ENCODE measurements at places on chromosomes 12 and 14.
A peak's percentile ranks its signal among the peaks of the same experiment; 100 is the strongest.

DNA sequence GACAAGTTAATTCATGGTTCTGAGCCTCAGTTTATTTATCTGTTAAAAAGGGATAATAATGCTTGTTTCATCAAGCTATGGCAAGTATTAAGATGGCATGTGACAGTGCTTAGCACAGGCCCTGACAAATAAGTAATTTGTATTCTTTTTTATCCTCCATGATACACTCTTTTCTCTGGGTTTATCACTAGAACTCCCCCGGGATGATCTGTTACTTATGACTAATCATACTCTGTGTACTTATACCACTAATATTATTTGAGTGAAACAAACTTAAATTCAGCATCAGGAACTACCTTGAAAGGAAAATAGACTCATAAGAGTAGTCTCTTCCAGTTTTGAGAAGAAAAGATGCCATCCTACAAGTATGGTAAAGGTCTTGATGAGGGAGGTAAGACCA lies 283.8 kb downstream of the PAWR start:
- DNase-seq = no peak

DNA sequence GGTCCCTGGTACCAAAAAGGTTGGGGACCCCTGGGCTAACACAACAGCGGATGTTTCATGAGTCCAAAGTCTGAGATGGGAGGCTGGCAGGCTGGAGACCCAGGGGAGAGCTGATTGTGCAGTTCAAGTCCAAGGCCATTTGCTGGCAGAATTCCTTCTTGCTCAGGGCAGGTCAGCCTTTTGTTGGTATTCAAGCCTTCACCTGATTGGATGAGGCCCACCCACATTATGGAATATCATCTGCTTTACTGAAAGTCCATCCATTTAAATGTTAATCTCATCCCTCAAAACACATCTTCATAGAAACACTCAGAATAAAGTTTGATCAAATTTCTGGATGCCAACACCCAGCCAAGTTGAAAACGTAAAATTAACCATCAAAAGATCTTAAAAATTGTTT lies 52.9 kb downstream of the GSC start:
- DNase-seq = no peak

- DNase-seq = no peak
These were observed 161.8 kb downstream of the ANO4 start for GRCh38 chr12:100956311-100956852.

DNA sequence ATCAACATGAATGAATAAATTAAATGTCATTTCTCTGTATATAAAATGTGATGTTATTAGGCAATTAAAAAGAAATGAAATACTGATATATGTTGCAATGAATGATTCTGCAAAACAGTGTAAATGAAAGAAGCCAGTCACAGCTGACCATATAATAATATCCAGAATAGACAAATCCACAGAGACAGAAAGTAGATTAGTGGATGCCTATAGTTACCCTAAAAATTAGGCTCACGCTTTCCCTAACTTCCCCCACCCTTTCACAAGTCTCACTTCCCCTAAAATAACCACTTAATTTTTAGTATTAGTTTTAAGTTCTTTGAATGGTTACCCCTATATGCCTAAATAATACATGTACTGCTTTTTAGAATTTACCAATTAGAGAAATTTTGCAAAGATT lies 348.9 kb upstream of the FAR2 start:
- no peak for DNase-seq

GRCh38 chr12:116595186-116595585 lies 36.0 kb downstream of the MAP1LC3B2 start:
- DNase-seq = peak; percentile 80

GRCh38 chr12:27780612-27781408 lies 774 bp upstream of the MANSC4 start:
- peak; percentile 55 for DNase-seq
